ENCODE measurements at places on chromosomes 13 and 19.

DNA sequence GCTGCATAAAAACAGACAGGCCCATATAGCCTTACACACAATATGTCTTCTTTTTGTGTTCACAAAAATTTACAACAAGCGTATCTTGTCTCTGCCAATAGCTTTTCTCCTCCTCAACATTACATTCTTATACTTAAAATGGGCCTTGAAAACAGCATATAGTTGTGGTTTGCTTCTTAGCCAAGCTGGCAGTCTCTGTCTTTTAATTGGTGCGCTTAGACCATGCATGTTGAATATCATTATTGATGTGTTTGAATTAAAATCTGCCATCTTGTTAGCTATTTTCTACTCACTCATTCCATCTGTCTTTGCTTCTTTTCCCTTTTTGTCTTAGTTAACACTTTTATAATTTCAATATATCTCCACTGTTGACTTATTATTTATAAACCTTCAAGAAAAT lies 76.4 kb downstream of the ING1 start:
- no peak for DNase-seq

DNA sequence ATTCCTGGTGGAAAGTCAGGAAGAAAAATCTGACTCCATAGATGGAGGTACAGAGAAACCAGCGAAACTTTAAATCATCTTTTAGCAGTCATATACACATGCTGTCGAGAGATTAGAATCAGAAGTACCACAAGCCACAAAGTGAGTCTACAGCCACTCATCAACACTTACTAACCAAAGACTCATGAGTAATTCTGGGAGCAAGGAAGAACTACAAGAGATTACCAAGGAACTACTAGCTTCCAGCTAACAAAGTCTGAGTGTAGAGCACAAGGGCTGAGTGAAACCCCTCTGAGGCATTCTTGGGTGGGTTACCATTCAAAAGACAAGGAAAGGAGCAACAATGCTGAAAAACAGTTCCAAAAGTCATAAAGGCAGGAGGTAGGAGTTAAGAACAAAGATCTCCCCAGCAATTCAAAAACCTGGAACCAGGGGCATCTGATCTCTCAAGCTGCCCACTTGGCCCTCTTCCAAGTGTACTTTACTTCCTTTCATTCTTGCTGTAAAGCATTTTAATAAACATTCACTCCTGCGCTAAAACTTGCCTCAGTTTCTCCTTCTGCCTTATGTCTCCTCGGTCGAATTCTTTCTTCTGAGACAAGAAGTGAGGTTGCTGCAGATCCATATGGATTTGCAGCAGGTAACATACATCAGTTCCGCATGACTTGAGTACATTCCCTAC lies 13.0 kb downstream of the RBM26 start:
- DNase-seq, result no peak

- no peak for DNase-seq
Measured at GRCh38 chr13:38417727-38418126, 68.1 kb downstream of the UFM1 start.

GRCh38 chr13:39281539-39282150 lies 243.4 kb downstream of the NHLRC3 start:
- no peak for DNase-seq

GRCh38 chr13:46648166-46648607 lies 95.2 kb downstream of the LRCH1 start:
- DNase-seq, result no peak

DNA sequence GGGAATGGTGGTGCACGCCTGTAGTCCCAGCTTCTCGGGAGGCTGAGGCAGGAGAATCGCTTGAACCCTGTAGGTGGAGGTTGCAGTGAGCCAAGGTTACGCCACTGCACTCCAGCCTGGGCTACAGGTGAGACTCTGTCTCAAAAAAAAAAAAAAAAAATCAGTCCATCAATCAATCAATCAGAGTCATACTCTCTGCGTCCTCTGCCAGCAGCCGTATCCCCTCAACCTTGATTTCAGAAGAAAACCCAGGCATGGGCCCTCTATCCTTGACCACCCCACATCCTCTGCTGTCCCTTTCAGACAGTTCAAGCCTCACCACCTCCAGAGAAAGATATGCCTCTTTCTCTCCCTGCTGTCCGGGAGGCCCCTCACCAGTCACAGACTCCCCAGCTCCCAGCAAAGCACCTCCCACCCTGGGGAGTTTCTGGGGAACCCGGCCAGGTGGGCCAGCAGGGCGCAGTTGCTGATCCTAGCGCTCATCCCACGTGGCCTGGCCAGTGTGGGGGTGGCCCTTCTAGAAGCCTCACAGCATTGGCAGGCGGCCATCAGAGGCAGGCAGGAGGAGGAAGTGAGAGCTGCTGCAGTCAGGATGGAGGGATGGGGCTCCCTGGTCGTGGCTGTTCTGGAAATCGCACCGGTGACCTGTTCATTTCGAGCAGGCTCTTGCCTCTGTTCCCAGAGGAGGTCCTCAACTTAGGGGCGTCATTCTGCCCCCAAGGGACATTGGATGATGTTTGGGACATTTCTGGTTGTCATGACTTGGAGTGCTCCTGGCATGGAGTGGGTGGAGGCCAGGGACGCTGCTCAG lies 10.2 kb upstream of the JSRP1 start:
- no peak for DNase-seq

GRCh38 chr19:35379992-35380391 lies 9.1 kb downstream of the GPR42 start:
- no peak for DNase-seq

- DNase-seq, result no peak
Measured at GRCh38 chr19:55777528-55777927, 8.6 kb downstream of the RFPL4AL1 start.

DNA sequence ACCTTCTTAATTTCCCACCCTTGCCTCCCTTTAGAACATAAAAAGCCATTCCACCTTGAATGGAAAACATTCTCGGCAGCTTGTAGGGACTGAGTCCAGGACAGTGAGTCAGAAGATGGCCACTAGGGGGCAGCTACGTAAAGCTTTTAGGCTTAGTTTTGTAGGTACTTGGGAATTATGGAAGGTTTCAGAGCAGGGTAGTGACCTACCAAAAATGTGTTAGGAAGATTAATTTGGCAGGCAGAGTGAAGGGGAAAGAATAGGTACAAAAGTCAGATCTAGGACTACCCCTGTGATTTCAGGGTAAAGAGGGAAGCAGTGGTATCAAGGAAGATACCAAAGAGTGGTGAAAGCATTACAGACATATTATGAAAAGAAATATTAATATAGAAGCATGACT lies 198.4 kb downstream of the NDFIP2 start:
- no peak for DNase-seq

GRCh38 chr19:39765091-39766076 lies 13.3 kb upstream of the LEUTX start:
- no peak for DNase-seq

Measured in esophagus squamous epithelium (tissue), 5 donors.